ENCODE measurements at places on chromosomes 16 and 17.

DNA sequence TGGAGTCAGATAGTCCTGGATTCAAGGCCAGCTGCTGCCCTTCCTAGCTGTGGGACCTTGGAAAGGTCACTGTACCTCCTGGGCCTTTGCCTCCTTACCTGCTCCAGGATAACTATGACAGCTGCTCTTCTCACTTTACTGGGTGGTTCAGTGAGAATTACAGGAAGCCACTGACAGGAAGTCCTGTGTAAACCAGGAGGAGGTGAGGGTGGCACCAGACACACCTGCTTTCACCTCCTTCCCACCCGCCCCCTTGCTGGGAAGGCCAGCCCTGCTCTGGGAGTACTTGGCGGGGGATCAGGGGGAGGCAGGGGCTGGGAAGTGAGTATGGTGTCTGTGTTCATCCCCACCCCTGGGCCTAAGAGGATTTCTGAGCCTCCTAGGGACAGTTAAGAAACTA lies 42.6 kb downstream of the CPNE2 start:
- no peak for DNase-seq

GRCh38 chr16:3859889-3860288 lies 20.6 kb downstream of the CREBBP start:
- no peak for DNase-seq

DNA sequence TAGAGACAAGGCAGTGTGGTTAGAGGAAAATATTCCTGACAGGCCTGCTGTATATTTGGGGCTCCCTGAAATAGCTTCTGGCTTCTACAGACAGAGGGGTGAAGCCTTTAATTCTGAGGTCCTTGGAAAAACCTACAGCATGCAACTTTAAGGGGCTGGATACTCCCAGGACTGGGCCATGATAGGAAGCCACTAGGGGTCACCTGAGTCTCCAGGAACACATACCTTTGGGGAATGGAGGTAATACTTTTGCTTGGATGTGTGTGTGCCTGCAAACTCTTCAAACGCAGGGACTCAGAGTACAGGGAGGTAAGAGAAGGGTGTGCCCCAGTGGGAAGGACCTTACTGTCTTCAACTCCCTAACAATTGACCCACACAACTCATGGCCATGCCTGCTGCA lies 4.1 kb downstream of the ASIC2 start:
- no peak for DNase-seq

DNA sequence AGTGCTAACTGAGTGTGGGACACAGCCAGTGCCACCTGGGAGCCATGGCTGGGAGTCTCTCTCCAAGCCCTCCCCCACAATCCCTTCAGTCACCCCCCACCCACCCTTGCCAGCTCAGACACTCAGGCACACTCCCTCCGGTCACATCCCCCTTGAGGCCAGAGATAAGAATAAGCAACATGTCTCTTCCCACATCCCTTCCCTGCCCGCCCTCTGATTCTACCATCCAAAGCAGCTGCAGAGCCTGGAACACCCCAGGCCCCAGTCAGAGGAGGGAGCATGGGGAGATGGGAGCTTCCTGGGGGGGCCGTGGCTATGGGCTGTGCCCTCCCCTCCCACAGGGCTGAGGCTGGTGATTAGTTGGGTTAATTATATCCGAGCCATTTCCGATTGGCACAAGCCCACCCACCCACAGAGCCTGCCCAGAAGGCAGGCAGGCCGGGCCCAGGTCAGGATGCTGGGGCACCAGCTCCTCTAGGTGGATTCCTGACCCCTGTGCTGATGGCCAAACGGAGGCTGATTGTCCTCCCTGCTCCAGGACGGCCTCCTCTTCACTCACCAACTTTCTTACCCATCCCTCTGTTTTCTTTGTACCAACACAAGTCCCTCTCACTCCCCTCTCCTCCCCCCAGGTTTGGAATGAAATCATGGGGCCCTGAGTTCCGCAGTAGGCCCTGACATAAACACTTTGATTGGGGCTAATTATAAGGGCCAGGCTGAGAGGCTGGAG lies 28.6 kb upstream of the MEIOC start:
- no peak for DNase-seq

GRCh38 chr17:5695480-5695879 lies 111.2 kb upstream of the NLRP1 start:
- DNase-seq, result no peak

GRCh38 chr17:10048629-10049350 lies 143.7 kb upstream of the RCVRN start:
- no peak for DNase-seq

DNA sequence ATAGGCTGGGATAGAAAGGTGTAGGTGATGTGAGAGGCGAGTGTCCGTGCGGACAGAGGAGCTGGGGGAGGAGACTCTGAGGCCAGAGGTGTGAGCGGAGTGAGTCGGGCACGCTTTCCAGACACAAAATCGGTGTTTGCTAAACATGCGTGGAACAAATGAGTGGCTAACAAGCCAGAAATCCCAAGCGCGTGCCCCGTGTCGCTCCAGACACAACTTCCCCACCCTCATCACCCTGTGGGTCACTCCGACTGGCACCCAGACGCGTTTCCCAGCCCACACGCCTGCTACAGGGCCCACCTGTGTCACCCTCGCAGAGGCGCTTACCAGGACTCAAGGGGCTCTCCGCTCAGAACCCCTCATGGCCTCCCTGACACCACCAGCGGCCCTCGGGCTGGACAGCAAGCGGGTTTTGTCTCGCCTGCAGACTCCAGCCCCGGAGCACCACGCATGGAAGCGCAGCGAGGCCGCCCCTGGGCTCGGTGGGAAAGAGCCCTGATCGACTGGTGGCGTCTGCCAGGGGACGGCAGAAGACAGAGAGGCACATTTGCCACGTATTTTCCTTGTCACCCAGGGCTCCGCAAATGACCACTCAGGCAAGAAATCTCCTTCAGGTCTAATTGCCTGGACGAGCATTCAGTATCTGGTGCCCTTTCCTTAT lies 6.0 kb upstream of the RPH3AL start:
- DNase-seq, result no peak

DNA sequence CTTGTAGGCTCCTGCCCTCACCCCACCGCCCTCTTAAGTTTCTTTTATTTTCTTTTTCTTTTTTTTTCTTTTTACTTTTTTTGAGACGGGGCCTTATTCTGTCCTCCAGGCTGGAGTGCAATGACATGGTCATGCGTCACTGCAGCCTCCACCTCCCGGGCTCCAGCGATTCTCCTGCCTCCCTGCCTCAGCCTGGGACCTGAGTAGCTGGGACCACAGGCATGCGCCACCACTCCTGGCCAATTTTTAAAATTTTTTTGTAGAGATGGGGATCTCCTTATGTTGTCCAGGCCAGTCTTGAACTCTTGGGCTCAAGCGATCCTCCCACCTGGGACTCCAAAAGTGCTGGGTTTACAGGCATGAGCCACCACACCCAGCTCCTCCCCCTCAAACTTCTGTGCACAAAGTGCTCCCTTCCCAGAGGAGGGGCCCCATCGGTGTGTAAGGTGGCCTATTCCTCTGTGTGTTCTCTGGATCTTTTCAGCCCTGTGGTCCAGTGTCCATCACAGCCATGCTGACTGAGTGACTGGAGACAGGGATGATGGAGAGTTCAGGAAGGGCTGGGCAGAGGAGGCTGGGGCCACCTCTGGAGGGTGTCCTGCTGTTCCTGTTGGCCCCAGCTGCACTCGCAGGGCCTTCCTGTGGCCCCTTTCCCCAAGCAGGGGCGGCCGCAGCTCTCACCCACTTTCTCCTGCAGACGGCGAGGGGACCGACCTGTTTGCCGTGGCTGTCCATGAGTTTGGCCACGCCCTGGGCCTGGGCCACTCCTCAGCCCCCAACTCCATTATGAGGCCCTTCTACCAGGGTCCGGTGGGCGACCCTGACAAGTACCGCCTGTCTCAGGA lies 8.9 kb upstream of the IL32 start:
- DNase-seq, result no peak

GRCh38 chr16:85552980-85553435 lies 60.1 kb upstream of the GSE1 start:
- no peak for DNase-seq

- no peak for DNase-seq
These were observed 34.7 kb upstream of the DNAJA2 start for GRCh38 chr16:47008174-47008573.

DNA sequence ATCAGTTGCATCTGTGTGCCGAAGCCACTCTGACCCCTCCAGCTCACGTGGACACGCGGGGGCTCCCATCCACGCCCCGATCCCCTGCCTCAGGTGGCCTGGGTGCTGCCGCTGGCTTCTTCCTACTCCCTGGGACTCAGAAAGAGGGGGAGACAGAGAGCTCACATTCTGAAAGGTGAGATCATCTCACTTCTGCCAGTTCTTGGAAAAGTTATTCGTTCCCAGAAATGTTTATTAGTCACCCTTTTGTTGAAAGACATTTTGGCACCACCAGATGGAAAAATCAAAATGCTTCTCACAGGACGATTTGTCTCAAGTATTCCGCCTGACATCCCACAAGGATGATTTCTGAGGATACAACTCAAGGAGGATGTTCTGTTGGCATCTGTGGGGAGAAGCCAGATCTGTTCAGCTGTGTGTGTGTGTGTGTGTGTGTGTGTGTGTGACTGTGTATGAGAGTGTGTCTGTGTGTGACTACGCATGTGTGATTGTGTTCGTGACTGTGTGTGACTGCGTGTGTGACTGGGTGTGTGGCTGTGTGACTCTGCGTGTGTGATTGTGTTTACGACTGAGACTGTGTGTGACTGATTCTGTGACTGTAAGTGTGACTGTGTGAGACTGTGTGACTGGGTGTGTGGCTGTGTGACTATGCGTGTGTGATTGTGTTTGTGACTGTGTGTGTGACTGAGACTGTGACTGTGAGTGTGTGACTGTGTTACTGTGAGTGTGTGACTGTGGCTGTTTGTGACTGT lies 207.3 kb downstream of the NTN1 start:
- DNase-seq, result no peak

DNA sequence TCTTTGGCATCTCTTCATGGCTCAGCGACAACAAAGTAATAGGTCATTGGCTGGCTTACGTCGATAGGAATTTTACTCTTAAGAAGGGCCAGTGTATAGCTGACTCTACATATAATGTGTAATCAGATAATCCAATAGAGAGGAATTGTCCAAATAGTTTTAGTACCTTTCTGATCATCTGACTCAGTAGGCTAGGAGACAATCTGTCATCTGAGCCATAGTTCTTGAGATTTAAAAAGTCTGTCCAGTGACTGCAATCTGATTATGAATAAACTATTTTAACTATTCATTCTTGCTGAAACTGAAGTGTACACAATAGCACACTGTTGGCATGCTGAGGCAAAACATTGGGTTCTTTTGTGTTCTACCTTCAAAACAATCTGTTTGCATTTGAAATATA lies 21.4 kb upstream of the NOL11 start:
- DNase-seq, result no peak

- no peak for DNase-seq
These were observed 4.4 kb downstream of the MVP start for GRCh38 chr16:29824589-29825144.

GRCh38 chr16:12771341-12771798 lies 32.3 kb downstream of the CPPED1 start:
- DNase-seq, result no peak

DNA sequence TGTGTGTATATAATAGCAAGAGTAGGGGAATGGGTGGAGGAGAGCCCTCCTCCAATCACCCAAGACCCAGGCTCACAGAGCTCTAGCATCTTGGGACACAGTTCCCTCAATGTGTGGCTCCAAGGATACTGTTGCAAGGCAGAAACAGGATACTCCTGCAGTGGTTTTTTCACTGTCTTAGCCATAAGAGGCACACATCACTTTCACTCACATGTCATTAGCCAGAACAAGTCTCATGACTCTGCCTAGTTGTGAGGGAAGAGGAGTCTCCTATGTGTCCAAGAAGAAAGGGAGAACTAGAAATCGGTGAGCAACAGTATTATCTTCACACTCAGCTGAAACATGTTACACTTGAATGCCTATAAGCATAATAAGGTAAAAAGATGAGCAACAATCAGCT lies 11.1 kb upstream of the NUDT7 start:
- DNase-seq, result no peak

DNA sequence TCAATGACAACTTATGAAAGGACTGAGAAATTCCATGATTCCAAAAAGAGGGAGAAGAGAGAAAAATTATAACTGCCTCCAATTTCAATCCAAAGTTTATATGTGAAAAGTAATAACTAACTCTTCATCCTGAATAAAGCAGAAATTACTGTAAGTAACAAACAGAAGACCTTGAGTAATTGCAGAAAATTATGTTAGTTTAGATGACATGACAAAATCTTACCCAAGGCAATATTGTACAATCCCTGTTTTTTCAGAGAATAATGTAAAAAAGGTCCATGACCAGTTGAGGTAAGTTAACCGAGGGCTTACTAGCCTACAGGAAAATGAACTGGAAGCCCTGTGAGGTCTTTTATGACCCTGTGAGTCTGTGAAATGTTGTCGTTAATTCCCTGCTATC lies 949.5 kb upstream of the SOX9 start:
- DNase-seq, result no peak

DNA sequence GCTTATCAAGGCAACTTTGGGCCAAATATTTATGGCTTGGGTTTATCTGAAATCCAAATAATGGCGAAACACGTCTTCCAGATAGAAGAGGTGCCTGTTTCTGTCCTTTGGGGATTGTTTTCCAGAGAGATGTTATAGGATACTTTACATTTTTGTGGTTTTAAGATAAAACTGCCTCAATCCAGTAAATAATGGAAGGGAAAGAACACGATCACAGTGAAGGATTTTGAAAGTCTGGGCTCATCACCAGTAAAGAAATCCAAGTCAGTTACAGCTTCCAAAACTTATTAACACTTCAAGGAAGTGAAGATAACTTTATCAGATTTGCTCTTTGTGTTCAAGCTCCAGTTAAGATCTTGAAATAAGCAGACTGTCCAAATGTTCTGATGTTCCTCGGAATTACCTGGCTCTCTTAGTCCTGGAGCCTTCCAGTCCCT lies 30.1 kb downstream of the DNAH2 start:
- DNase-seq, result no peak

DNA sequence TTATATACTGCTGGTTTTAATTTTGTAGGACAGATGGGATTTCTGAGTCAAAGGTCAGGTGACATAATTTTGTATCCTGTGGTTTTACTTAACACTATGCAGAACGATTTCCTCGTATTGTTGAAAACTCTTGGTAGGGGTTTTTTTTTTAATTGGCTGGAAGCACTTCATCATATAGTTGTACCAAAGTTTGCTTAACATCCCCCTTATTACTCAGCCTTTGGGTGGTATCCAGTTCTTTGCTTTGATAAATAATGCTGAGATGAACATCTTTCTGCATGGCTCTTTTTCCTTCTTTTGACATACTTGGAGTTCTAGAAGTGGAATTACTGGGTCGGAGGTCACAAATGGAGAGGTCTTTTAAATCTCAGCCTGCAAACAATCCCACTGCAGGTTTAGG lies 419.1 kb downstream of the MAF start:
- no peak for DNase-seq

DNA sequence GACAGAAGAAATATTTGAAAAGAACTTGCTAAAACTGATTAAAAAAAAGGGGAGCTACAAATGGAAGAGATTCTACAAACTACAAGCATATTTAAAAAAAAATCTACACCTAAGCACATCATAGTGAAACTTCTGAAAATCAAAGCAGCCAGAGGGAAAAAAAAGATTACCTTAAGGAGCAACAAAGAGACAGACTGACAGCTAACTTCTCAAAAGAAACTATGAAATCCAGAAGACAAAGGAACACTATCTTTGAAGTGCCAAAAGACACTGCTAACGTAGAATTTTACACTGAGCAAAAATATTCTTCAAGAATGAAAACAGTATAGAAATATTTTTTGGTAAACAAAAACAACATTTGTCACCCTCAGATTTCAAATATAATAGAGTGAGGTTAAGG lies 151.2 kb downstream of the MYO1D start:
- DNase-seq, result no peak

- DNase-seq, result no peak
These were observed 191.0 kb downstream of the PRKCA start for GRCh38 chr17:66493283-66494019.
